ENCODE measurements at places on chromosomes 2 and 18. TPM values are rescaled to one million over a fixed set of nuclear protein-coding genes. Genes with fewer than 3 reads are reported as not detected.

- DNase-seq, result no peak
Measured at GRCh38 chr2:168118733-168119514, 128.5 kb downstream of the STK39 start.

GRCh38 chr2:72996117-72996502, 75.4 kb downstream of the SFXN5 start:
- DNase-seq, result no peak

The MBOAT2 gene
- 13.2 TPM for total RNA-seq

GRCh38 chr2:95076705-95077529, 44.7 kb downstream of the MRPS5 start:
- peak; percentile 83 for DNase-seq

DNA sequence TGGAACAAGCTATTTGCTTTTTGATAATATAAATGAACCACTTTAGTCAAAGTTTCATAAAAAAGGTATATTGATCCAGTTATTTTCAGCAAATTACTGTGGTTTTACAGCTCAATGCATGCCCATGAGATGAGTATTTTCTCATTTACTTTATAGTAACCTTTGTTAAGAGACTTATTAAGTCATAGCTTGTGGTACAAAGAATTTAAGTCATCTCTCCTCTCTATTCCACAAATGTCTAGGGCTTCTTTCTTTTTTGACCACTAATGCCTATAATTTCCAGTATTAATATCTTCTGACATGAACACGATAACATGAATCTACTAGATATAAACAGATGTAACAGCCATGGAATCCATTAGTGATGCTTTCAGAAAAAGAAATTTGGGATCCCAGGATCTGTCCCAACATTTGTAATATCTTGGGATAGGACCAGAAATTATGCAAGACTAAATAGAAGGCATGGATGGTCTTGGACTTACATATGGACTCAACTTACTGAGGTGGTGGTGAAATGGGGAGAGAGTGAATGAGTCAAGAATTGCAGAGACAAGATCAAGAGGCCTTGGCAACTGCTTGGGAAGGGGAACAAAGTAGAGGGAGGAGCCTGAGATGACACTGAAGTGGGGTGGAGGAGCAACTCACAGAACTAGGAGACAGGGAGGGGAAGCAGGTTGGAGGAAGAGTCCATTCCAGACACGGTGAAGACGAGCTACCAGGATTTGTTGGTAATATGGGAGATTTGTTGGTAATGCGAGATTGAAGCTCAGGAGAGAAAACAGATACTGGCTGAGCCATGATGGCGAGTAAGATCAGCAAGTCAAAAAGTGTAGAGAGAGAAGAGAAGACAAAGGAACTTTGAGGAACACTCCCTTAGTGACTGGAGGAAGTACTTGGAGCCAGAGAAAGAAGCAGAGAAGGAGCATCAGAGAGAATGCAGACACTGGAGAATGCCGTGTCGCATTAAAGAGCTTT, 42.4 kb upstream of the KDM3A start:
- DNase-seq, result no peak

Measured in Right ventricle myocardium superior (tissue), 1 donor.